ENCODE measurements at places on chromosomes 5 and 9. TPM values are rescaled to one million over a fixed set of nuclear protein-coding genes. Genes with fewer than 3 reads are reported as not detected.

The RIMOC1 gene
- 18.0 TPM for total RNA-seq

The CCL27 gene
- not detected for total RNA-seq

The GPR151 gene
- total RNA-seq, result not detected

The CDKN2A gene
- 19.5 TPM for total RNA-seq

The KCNV2 gene
- total RNA-seq, result not detected

The NDST1 gene
- total RNA-seq, result 98.7 TPM

Measured in cardiac ventricle fibroblast (primary cell).